ENCODE measurements at places on chromosomes 7 and 10. TPM values are rescaled to one million over a fixed set of nuclear protein-coding genes. Genes with fewer than 3 reads are reported as not detected.

Gene NUTM2A
- 0.41 TPM for total RNA-seq

Gene LGI1
- total RNA-seq = not detected

Gene ENO4
- not detected for total RNA-seq

Gene GIMAP4
- not detected for total RNA-seq

Gene IFIT3
- total RNA-seq = 0.84 TPM

Gene SPDYE5
- not detected for total RNA-seq

Gene DMBT1
- total RNA-seq = not detected

Gene GIMAP6
- not detected for total RNA-seq

Gene OR2A5
- not detected for total RNA-seq

GRCh38 chr10:43151371-43151770 is 13.1 kb downstream of the CSGALNACT2 start:
- no peaks in the 10 kb centered on the region for H3K27me3 ChIP-seq
- H3K27ac ChIP-seq = no peak overlapping the region
- H3K4me3 ChIP-seq = no peak overlapping the region
- H3K36me3 ChIP-seq = no peaks in the 10 kb centered on the region

- H3K27me3 ChIP-seq = no peaks in the 10 kb centered on the region
- H3K4me1 ChIP-seq = no peaks in the 10 kb centered on the region
- no peak for DNase-seq
- H3K27ac ChIP-seq = no peak overlapping the region
- no peaks in the 10 kb centered on the region for H3K36me3 ChIP-seq
Observed at GRCh38 chr7:4468320-4469102, 213.6 kb upstream of the FOXK1 start.

DNA sequence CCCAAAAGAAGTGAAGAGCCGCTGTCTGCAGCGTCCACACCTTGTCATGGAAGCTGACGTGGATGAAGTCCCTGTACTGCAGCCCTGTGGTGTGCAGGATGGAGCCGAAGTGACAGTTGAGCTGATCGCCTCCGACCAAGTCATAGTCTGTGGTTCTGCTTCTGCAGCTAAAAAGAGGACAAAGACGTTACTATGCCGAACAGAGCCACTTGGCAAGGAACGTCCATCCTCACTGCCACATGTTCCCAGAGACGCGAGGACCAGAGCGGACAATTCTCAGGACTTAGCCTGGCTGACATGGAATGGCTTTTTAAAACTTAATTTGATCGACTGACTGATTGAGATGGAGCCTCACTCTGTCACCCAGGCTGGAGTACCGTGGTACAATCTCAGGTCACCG is 21.8 kb downstream of the DAGLB start:
- no peak overlapping the region for H3K4me3 ChIP-seq
- no peaks in the 10 kb centered on the region for H3K27me3 ChIP-seq
- H3K36me3 ChIP-seq = peaks cover 20% of the 10 kb centered on the region
- DNase-seq = no peak
- no peak overlapping the region for H3K27ac ChIP-seq

DNA sequence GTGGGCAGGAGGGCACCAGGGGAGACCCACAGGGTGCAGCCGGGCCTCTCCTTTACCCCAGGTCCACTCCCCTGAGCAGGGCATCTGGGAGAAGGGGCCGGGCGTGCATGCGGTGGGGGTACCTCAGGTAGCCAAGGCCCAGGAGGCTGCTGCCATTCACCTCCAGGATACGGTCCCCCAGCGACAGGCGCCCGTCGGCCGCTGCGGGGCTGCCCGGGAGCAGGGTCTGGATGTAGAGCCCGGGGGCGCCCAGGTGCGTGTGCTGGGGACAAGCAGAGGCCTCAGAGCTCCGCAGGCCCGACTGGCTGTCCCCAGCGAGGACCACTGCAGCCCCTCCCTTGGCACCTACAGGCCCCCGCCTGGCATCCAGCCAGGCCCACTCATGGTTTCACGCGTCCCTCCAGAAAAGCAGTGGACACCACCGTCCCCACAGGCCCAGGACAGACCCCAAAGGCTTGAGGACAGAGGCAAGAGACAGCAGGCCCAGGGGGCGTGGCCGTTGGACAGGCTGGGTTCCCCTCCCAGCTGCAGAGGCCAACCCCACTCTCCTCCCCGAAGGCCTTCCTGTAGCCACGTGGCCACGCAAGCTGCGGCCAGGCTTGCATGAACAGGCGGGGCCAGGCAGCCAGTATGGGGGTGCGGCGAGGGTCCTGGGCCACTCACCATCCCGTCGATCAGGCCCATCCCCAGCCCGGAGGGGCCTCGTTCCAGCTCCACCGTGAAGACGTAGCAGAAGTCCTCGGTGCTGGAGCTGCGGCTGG is 24.3 kb downstream of the AP5Z1 start:
- H3K27me3 ChIP-seq = no peaks in the 10 kb centered on the region
- H3K4me1 ChIP-seq = no peaks in the 10 kb centered on the region
- no peak overlapping the region for H3K4me3 ChIP-seq
- H3K36me3 ChIP-seq = no peaks in the 10 kb centered on the region
- no peak for DNase-seq
- H3K27ac ChIP-seq = no peak overlapping the region

DNA sequence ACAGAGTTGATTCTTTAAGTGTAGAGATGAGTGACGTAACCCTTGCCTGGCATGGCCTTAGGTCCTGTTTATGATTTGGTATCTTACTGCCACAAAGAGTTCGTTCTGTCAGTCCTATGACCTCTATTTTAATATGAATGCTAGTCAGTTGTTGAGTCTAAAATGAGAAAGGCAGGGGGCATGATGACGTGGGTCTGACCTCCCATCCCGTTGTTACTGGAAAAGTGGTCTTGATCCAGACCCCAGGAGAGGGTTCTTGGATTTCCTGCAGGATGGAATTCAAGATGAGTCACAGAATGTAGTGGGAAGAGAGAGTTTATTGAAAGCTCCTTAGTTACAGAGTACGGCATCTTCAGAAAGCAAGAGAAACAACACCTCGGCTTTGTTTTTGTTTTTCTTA is 317.0 kb upstream of the COBL start:
- H3K4me3 ChIP-seq = no peak overlapping the region
- no peaks in the 10 kb centered on the region for H3K36me3 ChIP-seq
- H3K27ac ChIP-seq = no peak overlapping the region
- 0 out of 2 replicates have a peak, but pooled peaks cover 3% of the 10 kb centered on the region for H3K4me1 ChIP-seq

GRCh38 chr10:70634011-70634410 is 31.5 kb upstream of the PRF1 start:
- H3K27me3 ChIP-seq = no peaks in the 10 kb centered on the region
- no peak overlapping the region for H3K27ac ChIP-seq
- peak; percentile 51 for DNase-seq
- H3K4me3 ChIP-seq = no peak overlapping the region
- H3K36me3 ChIP-seq = no peaks in the 10 kb centered on the region

GRCh38 chr7:49848211-49848841 is 74.9 kb downstream of the VWC2 start:
- H3K4me3 ChIP-seq = no peak overlapping the region
- DNase-seq = no peak
- no peaks in the 10 kb centered on the region for H3K4me1 ChIP-seq

DNA sequence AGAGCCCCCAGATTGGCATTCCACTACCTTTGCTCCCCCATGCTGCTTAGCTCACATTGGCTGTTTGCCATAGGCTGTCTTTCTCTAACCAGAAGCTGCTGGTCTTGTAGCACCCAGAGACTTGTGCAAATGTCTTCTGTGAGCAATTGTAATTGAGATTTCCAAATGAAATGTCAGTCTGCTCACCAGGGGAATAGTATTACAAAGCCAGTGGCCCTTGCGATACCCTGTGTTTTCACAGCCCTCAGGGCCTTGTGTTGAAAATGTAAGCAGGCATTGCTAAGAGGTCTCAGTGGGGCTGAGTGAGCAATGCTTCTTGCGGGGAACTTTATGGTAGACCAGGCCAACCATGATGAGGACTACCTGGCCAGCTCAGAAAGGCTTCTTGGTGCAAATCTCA is 746.5 kb downstream of the LRMDA start:
- no peaks in the 10 kb centered on the region for H3K36me3 ChIP-seq
- H3K4me1 ChIP-seq = peaks cover 4% of the 10 kb centered on the region
- DNase-seq = no peak
- no peaks in the 10 kb centered on the region for H3K27me3 ChIP-seq
- no peak overlapping the region for H3K27ac ChIP-seq

GRCh38 chr7:42272793-42273665 is 36.0 kb upstream of the GLI3 start:
- H3K4me1 ChIP-seq = no peaks in the 10 kb centered on the region
- DNase-seq = no peak
- no peak overlapping the region for H3K27ac ChIP-seq
- H3K4me3 ChIP-seq = no peak overlapping the region
- no peaks in the 10 kb centered on the region for H3K27me3 ChIP-seq

DNA sequence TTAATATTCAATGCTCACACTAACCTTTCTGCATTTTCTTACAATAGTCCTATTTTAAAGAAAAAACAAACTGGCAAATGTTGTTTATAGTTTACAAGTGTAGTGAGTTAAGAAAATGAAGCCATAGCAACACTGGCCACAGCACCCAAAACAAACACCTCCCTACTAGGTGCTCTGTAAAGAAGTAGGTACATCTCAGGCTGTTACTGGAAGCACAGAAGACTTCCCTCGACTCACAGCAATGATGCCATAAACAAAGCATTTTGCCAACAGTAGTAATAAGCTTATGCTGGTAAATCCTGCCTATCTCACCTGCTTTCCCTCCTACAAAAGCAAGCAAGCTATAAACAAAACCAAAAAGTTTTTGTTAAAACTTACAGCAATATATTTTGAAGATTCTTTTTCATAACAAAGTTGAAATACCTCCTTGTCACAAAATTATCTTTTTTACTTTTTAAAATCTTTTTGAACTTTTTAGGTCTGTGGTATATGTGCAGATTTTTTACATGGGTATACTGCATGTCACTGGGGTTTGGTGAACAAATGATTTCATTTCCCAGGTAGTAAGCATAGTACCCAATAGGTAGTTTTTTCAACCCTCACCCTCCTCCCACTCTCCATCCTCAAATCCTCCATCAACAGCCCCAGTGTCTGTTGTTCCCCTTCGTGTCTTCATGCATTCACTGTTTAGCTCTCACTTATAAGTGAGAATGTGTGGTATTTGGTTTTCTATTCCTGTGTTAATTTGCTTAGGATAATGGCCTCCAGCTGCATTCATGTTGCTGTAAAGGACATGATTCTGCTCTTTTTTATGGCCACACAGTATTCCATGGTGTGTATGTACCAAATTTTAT is 28.4 kb downstream of the COA1 start:
- H3K4me3 ChIP-seq = no peak overlapping the region
- no peak overlapping the region for H3K27ac ChIP-seq
- no peaks in the 10 kb centered on the region for H3K27me3 ChIP-seq
- DNase-seq = no peak

GRCh38 chr10:80498078-80498832 is 39.4 kb upstream of the SH2D4B start:
- DNase-seq = no peak
- no peak overlapping the region for H3K4me3 ChIP-seq
- H3K36me3 ChIP-seq = no peaks in the 10 kb centered on the region
- H3K27ac ChIP-seq = no peak overlapping the region

DNA sequence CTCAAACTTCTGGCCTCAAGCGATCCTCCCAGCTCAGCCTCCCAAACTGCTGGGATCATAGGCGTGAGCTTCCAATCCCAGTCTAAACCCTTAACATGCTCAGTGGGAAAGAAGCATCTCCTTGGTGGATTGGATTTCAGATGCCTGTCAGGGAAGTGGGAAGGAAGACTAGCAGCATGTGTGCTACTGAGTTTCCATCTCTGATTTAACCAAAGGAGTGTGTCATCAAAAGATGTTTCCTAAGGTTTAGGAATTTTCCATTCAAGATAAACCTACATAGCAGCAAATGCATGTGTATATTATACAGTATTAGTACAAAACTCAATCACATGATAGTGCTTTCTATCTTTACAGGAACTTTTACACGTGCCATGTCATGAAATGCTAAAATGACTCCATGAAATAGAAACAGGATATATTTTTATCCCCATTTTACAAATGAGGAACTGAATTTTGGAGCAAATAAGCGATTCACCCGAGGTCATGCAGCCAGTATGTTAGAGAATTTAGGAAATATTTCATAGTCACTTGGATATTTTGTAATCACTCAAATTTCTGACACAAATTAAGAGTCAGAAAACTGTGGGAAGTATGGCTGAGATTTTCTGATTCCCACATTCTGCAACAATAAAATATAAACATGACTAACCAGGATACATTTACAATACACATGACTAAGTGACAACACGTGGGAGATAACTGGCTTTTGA is 11.4 kb upstream of the TMEM26 start:
- H3K36me3 ChIP-seq = no peaks in the 10 kb centered on the region
- H3K4me1 ChIP-seq = no peaks in the 10 kb centered on the region
- no peak overlapping the region for H3K4me3 ChIP-seq
- H3K27ac ChIP-seq = no peak overlapping the region
- H3K27me3 ChIP-seq = no peaks in the 10 kb centered on the region

DNA sequence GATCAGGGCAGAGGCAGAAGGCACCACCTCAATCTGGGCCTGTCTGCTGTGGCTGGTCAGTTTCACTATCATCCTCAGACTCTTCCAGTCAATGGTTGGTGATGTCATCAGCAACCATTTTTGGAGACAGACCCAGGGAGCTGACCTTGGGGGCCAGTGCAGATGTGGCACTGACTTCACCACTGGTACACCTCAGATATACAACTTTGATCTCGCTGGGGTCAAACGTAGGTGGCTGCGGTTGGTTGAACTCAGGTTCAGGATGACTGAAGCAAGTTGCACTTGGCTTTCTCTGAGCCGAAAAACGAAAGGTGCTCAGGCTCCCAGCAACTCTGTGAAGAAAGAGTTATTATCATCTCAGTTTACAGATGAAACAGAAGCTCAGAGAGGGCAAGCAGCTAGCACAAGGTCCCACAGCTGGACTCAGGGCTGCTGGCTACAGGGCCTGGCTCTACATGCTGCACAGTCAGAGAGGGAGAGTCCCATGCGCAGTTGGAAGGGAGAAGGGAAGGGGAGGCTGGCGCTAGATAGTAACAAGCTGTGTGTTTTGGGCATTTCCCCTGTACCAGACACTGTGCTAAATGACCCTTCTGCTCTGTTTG is 27.2 kb downstream of the ANKRD16 start:
- no peaks in the 10 kb centered on the region for H3K4me1 ChIP-seq
- no peak for DNase-seq
- no peaks in the 10 kb centered on the region for H3K27me3 ChIP-seq
- H3K4me3 ChIP-seq = no peak overlapping the region
